ENCODE measurements at places on chromosomes 2 and 18.
A peak's percentile ranks its signal among the peaks of the same experiment; 100 is the strongest.

- no peak for DNase-seq
Measured at GRCh38 chr18:24231773-24232735, 93.2 kb downstream of the CABYR start.

DNA sequence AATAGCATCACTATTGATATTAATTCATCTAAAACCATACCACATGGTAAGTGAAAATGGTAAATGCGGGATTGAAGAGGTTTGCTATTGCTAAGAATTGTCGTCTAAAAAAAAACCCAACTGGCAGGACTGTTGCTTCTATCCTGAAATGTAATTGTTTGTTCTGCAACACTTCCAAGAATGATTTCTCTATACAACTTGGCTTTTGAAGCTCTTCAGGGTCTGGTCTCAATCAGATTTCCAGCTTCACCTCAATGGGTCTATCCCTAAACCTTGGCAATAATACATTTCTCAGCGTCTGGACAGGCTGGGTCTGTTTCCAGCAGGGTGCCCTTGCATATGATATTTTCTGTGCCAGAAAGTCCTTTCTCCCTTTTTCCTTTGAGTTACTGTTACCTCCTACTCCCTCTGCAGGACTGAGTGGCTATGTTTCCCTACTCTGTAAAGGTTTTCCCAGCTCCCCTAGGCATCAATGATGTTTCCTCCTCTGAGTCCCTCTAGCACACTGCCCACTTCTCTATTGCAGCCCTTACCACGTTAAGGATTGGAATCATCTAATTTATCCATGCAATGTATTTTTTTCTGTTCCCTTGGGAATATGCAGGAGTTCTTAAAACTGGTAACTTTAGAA lies 118.2 kb upstream of the REV1 start:
- DNase-seq = no peak

DNA sequence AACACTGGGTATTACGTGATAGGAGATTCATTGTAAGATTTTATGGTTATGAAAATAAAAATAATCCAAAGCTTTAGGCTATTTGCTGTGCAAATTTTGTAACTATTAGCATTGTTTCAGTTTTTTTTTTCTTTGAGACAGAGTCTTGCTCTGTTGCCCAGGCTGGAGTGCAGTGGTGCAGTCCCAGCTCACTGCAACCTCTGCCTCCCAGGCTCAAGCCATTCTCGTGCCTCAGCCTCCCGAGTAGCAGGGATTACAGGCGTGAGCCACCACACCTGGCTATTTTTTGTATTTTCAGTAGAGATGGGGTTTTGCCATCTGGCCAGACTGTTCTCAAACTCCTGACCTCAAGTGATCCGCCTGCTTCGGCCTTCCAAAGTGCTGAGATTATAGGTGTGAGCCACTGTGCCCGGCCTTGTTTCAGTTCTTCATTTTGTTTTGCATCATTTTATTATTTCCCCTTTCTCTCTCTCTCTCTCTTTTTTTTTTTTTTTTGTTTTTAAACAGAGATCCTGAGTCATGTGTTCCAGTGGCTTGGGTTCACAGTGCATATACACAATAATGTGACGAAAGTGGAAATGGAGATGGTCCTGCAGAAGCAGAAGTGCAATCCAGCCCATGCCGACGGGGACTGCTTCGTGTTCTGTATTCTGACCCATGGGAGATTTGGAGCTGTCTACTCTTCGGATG lies 25.8 kb downstream of the CASP10 start:
- no peak for DNase-seq

DNA sequence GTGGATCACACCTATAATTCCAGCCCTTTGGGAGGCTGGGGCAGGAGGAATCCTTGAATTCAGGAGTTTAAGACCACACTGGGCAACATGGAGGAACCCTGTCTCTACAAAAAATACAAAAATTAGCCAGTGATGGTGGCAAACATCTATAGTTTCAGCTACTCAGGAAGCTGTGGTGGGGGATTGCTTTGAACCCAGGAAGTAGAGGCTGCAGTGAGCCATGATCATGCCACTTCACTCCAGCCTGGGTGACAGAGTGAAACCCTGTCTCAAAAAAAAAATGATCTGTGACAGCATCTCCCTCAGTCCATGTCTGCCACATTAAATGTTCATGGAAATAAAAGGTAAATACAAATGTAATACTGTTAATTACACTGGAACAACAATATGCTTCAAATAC lies 121.4 kb upstream of the COL5A2 start:
- DNase-seq = peak; percentile 53

- DNase-seq = no peak
Measured at GRCh38 chr2:164803776-164804466, 37.7 kb downstream of the COBLL1 start.
